ENCODE measurements at places on chromosomes 6 and 20.

- no peak for DNase-seq
Measured at GRCh38 chr20:50856475-50857041, 61.7 kb downstream of the BCAS4 start.

DNA sequence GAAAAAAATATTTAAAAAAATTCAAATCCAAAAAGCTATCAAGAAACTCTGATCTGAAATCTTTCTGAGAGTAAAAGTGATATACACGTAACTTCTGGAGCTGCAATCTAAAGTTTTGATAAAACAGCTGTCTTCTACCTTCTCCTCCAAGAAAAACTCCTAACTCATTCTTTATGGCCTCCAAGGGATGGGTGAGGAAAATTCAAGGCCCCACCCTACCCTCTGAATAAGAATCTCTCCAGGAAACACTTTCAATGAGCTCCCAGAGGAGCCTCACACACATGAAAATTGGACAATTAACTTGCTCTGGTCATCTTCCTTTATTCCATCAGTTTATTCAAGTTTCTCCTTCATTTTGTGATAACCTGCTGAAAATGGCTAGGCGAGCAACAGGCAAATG is 93.4 kb downstream of the FNDC1 start:
- DNase-seq: no peak

DNA sequence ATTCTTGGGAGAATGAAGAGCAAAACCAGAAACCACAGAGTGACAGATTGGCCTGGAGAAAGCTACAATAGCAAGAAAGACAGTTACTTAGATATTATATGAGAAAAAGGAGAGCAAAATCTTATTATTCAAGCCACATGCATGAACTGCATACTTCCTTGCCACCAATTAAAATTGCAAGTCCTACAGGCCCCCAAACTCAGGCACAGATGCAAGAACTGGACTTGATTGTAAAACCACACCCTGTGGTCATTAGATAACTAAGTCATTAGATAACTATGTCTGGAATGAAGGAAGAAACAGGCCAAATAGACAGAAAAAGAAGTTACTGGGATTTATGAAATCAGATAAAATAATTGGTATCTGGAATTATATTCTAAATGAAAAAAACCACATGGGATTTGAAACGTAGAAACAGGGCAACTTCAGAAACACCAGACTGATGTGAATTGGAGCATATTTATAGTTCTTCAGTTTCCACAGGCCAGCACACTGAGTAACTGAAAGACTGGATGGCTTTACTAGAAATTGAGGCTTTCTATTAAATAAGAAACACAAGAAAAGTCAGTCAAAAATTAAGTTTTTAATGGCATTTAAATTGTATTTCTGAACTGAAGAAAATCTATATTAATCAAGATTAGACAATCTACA is 49.4 kb upstream of the CARMIL1 start:
- DNase-seq: no peak

GRCh38 chr6:35181308-35181932 is 32.3 kb upstream of the SCUBE3 start:
- no peak for DNase-seq

DNA sequence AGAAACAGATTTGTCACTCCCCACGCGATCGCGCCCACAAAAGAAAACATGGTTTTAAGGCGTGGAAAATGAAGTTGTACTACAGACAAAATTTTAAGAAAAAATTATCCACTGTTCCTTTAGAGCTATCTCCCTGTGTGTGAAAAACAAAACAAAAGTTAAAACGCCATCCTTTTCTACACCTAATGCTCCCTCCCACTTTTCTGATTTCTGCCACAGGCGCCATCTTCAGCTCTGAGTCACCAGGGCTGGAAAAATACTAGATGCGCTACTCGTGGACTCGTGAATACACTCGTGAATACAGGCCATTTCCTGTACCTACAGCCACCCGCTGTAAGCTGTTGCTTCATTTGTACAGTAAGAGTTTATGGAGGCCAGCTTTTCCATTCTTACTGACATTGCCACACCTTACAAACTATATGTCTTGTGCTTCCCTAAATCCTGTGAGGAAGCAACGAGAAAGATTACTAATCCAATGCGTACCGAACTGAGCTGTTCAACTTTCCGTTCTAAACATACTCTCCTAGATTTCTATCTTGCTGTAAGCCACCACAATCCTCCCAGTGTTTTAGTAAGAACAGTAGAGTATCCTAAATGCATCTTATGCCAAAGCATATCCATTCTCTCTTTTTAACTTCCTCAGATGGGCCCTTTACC is 773 bp upstream of the AHI1 start:
- DNase-seq: peak; percentile 80

- DNase-seq: no peak
Measured at GRCh38 chr20:48656661-48657211, 171.1 kb downstream of the PREX1 start.
